ENCODE measurements at places on chromosomes 11 and 22. TPM values are rescaled to one million over a fixed set of nuclear protein-coding genes. Genes with fewer than 3 reads are reported as not detected.

GRCh38 chr11:89293965-89294679 is 116.4 kb downstream of the TYR start:
- no peak for DNase-seq

DNA sequence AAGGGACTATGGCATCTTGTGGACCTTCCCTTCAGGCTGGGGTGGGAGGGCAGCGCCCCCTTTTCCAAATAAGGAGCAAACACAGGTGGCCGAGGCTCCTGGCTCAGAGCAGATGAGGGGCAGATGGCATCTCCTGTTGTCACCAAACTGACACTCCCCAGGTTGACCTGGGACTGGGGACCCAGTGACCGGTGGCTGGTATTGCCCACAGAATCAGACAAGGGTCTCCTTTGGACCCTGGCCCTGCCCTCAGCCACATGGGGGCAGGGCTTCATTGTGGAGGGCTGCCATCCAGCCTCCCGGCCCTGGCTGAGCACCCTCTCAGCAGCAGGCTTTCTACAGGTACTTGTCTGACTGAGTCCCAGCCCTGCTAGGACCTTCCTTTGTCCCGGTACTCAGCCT is 842 bp upstream of the SIGIRR start:
- no peak for DNase-seq

GRCh38 chr11:81004576-81004975 is 1563.7 kb upstream of the TENM4 start:
- DNase-seq = no peak

DNA sequence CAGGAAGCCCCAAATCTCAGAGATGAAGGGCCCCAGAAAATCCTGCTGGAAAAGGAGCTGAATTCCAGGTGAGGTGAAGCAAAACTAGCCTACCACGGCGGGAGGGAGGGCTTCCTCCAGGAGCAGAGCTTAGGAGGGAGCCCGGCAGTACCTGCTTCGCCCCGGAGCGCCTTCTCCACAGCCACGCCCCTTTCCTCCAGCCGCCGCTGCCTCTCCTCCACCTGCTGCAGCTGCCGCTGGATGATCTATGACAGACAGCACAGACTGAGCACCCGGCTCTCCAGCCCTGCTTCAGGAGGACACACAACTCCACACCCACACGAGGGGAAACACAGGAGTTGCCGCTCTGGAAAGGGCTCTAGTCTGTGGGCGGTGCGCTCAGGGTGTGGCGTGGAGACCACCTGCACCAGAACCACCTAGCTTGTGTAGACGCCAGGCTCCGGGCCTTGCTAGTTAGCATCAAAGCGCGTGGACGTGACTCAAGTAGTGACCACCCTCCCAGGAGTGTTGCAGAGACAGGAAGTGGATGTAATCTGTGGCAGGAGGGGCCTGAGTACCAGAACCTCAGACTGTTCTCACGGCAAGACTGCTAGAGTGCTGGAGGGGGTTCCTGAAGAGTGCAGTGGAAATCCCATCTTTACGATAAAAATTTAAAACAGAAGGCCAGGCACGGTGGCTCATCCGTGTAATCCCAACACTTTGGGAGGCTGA is 34.6 kb upstream of the BID start:
- no peak for DNase-seq

- no peak for DNase-seq
Observed at GRCh38 chr11:110919241-110919922, 207.1 kb upstream of the ARHGAP20 start.

DNA sequence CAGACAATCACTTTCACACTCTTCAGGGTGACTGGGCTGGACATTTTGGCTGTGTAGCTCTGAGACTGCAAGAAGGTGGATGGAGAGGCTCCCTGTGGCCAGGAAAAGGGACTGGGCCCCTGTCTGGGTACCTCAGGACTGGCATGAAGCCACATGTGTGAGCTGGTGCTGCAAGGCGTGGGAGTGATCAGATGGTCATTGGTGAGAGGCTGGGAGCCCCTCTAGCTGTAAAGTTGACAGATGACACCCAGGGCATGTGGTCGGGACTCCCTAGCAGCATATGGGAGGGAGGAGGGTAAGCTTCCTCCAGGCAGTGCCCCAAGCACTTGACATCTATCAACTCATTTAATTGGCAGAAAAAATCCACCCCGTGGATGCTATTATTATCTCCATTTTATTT is 18.9 kb upstream of the CABP2 start:
- DNase-seq = no peak

DNA sequence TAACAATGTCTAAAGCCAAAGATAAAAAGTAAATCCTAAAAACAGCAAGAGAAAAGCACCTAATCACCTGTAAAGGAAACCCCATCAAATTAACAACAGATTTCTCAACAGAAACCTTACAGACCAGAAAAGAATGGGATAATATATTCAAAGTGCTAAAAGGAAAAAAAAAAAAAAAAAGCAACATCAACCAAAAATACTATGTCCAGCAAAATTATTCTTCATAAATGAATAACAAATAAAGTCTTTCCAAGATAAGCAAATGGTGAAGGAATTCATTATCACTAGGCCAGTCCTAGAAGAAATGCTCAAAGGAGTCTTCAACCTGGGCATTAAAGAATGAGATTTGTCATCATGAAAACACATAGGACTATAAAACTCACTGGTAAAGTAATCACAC is 192.0 kb upstream of the UBASH3B start:
- no peak for DNase-seq

DNA sequence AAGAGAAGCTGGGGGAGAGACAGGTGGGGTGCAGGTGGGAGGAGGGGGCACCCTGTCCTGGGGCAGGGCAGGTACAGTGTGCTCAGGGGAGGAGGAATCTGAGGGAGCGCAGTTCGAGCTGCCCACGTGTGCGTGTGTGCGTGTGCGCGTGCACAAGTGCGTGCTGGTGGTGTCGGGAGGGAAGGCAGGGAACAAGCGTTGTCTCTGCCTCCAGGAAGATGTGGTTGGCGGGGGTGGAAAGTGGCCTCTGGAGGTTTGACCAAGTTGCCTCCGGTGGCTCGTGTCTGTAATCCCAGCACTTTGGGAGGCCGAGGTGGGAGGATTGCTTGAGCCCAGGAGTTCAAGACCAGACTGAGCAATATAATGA is 49.9 kb upstream of the THY1 start:
- DNase-seq = no peak

DNA sequence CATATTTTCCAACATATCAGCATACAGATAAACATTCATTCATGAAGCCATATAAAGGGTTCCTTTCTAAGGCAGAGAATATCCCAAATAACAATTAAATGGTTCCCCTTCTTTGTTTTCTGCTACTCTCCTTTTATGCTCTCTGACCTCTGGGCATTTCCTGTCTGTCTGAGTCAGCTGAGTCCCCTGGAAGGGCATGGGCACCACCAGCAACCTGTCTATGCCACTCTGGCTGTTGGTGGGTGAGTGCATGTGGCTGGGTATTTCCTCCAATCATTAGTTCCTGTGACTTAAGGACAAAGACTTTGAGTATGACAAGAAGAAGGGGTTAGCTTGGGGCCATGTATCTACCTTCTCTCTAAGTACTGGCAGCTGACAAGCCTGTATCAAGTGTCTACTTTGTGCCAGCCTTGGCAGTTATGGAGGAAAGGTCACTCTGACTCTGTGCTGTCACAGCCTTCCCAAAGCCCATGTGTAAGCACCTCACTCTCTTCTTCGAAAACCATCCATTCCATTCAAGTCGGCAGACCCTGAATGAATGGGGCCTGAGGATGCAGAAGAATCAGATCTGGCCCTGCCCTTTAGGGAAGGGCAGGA is 86.3 kb upstream of the PHOX2A start:
- DNase-seq = no peak

DNA sequence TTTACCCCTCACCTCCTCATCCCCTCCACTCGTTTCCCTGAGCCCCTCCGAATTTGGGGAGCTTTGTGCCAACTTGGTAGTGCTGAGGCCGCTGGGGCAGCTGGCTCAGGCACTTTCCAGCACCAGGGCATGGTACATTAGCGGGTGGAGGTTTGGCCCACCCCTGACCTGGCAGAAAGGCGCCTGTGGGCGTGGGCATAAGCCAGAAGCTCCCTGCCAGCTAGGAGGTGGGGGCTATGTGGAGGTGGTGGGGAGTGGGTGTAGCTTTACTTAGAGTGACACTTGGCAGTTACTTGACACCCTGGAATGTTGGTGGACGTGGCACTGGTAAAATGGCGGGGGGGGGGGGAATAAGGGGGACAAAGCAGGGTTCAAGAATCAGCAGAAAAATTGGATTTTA is 10.3 kb upstream of the IGF2 start:
- DNase-seq = no peak

- DNase-seq = no peak
Observed at GRCh38 chr22:26884921-26885320, 227.5 kb downstream of the MIAT start.

- DNase-seq = no peak
Observed at GRCh38 chr11:8503910-8504364, 90.1 kb downstream of the STK33 start.

- DNase-seq = no peak
Observed at GRCh38 chr11:5300251-5300650, 1.5 kb downstream of the OR51B4 start.

DNA sequence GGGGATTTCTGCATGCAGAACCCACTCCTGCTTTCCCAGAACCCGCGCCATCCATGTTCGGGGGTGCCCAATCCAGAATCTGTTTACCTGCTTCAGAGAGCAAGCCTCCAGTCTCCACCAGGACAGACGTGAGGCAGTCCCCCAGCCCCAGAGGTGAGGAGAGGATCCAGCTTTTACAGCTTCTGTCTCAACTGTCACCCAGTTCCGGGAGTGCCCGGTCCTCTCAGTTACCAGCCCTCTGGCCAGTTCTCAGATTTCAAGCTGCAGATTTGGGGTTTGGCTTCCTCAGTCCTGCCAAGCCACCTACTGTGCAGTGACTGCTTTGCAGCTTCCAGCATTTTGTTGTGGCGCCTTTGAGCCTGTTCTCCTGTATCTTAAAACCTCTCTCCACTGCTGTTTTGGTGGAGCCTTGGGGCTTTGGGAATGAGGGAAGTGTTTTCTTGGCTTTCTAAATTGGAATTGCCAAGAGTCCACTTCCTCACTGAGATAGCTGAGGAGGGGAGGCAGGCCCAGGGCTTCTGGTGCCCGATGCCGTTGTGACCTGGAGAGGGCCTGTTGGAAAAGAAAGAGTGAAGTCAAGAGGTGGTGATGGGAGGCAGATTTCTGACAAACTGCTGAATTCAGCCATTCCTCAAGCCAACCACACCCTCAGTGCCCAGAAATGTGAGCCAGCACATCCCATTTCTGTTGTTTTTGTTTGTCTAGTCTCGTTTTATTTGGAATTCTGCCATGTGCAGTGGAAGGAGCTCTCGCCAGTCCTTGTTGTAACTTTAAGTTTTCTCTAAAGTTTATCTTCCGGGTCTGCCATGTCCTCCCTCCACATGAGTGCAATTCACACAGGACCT is 513.4 kb downstream of the TBC1D22A start:
- peak; percentile 47 for DNase-seq

DNA sequence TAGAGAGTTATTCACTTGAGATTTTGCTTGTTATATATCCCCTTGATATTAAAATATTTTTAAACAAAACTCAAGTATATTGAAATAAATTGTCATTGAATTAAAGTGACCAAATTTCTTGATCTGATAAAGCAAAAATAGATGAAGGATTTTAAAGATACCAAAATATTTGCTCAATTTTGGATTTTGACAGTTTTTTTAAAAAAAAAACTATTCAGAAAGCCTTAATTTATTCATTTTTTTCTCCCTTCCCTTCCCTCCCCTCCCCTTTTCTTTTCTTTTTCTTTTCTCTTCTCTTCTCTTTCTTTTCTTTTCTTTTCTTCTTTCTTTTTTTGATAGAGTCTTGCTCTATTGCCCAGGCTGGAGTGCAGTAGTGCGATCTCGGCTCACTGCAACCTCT is 163.7 kb downstream of the DYNC2H1 start:
- DNase-seq = no peak

LINC01488 gene
- total RNA-seq = not detected

IL17REL gene
- not detected for total RNA-seq

OSM gene
- not detected for total RNA-seq

PIWIL4 gene
- not detected for total RNA-seq

DEFB108B gene
- not detected for total RNA-seq

TRIM64 gene
- total RNA-seq = not detected

Data from H4 (cell line).